A549 treated with ZK216348 at 1 μM for 4 hours (cell line): ENCODE measurements at places on chromosomes 3 and 15. TPM values are rescaled to one million over a fixed set of nuclear protein-coding genes. Genes with fewer than 3 reads are reported as not detected.

SLC51B gene
- 13.1 to 18.9 TPM (median 15.7 TPM) in 5 replicates for total RNA-seq

CHST2 gene
- 0.60 to 0.89 TPM (median 0.79 TPM) in 5 replicates for total RNA-seq

GOLGA6L6 gene
- not detected in 5 replicates for total RNA-seq

VGLL3 gene
- total RNA-seq = 4.4 to 15.5 TPM (median 8.1 TPM) in 5 replicates

LRRC57 gene
- total RNA-seq = 8.3 to 13.9 TPM (median 12.4 TPM) in 5 replicates

CYP8B1 gene
- total RNA-seq = not detected in 5 replicates

NR2E3 gene
- total RNA-seq = 0.20 to 0.23 TPM in 2 of 5 replicates, not detected in the others

PSTPIP1 gene
- total RNA-seq = not detected in 5 replicates

PARP3 gene
- total RNA-seq = 6.1 to 9.9 TPM (median 9.1 TPM) in 5 replicates

SNX1 gene
- total RNA-seq = 69.9 to 80.7 TPM (median 75.9 TPM) in 5 replicates

PLCH1 gene
- total RNA-seq = 0.83 to 1.2 TPM (median 1.0 TPM) in 5 replicates

TMEM212 gene
- total RNA-seq = not detected in 5 replicates

CYP19A1 gene
- 0.14 to 0.30 TPM (median 0.18 TPM) in 5 replicates for total RNA-seq

SAMMSON gene
- not detected in 5 replicates for total RNA-seq

PLSCR4 gene
- total RNA-seq = 4.3 to 9.1 TPM (median 6.7 TPM) in 5 replicates

ARGFX gene
- total RNA-seq = not detected in 5 replicates

C3orf85 gene
- not detected in 5 replicates for total RNA-seq

SLC28A1 gene
- 0.06 TPM in 1 of 5 replicates, not detected in the others for total RNA-seq
